ENCODE measurements at places on chromosomes 6 and 20. TPM values are rescaled to one million over a fixed set of nuclear protein-coding genes. Genes with fewer than 3 reads are reported as not detected.
A peak's percentile ranks its signal among the peaks of the same experiment; 100 is the strongest.

LGSN gene
- total RNA-seq = not detected

OR2H2 gene
- total RNA-seq = not detected

MUC21 gene
- total RNA-seq = not detected

PSORS1C2 gene
- not detected for total RNA-seq

TOP1 gene
- total RNA-seq = 72.6 TPM

TCP1 gene
- 125 TPM for total RNA-seq

CRIP3 gene
- total RNA-seq = not detected

EMILIN3 gene
- not detected for total RNA-seq

EYA4 gene
- 1.3 TPM for total RNA-seq

DEFB132 gene
- not detected for total RNA-seq

CPNE5 gene
- total RNA-seq = 1.7 TPM

ENPP4 gene
- total RNA-seq = 22.6 TPM

GRCh38 chr6:32116674-32117073 lies 7.5 kb upstream of the TNXB start:
- no peak for DNase-seq

DNA sequence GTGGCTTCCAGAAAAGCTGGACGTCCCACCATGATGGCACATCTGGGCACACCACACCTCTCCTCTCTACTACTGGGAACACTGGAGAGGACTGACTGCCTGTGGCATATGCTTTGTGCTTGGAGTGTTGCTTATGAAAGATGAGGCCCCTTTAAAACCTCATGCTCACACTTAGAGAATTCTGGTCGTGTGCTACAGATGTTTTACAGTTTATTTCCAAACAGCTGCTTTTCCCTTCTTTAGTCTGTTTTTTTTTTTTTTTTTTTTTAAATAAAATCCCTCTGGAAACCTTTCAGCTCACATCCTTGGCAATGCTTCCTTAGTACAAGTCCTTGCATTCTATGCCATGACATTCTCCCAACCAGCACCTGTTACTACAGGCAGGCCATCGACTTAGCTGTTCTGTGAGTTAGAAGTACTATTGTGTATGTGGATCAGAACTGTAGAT lies 60.3 kb downstream of the BMP6 start:
- DNase-seq = no peak

GRCh38 chr20:54165803-54166202 lies 8.0 kb downstream of the CYP24A1 start:
- DNase-seq = no peak

DNA sequence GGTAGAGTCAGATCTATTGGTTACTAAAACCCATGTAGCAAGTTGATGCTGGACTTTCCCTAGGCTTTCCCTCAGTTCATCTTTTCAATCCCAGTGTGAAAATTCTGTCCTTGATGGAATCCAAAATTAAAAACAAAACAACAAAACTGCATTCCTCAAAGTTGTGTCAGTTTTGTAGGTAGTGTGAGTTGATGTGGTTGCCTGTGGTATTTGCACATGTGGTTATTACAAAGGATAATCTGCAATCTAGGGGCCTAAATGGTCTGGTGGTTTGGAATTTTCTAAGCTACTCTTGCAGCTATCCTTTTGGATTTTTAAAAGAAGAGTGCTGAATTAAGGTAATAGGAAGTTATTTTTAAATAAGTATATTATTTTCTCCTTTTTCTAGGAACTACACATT lies 132.2 kb upstream of the SCGN start:
- DNase-seq = no peak

- no peak for DNase-seq
Observed at GRCh38 chr6:37800703-37801604, 18.6 kb upstream of the ZFAND3 start.

GRCh38 chr6:44266347-44266746 lies 996 bp upstream of the NFKBIE start:
- DNase-seq = peak; percentile 45

GRCh38 chr6:163719028-163719742 lies 304.7 kb downstream of the QKI start:
- DNase-seq = no peak

GRCh38 chr6:97361286-97361685 lies 78.3 kb upstream of the MMS22L start:
- DNase-seq = no peak

- DNase-seq = no peak
Observed at GRCh38 chr6:22952097-22952496, 382.7 kb downstream of the HDGFL1 start.

GRCh38 chr20:52943185-52943841 lies 28.8 kb upstream of the TSHZ2 start:
- DNase-seq = no peak

DNA sequence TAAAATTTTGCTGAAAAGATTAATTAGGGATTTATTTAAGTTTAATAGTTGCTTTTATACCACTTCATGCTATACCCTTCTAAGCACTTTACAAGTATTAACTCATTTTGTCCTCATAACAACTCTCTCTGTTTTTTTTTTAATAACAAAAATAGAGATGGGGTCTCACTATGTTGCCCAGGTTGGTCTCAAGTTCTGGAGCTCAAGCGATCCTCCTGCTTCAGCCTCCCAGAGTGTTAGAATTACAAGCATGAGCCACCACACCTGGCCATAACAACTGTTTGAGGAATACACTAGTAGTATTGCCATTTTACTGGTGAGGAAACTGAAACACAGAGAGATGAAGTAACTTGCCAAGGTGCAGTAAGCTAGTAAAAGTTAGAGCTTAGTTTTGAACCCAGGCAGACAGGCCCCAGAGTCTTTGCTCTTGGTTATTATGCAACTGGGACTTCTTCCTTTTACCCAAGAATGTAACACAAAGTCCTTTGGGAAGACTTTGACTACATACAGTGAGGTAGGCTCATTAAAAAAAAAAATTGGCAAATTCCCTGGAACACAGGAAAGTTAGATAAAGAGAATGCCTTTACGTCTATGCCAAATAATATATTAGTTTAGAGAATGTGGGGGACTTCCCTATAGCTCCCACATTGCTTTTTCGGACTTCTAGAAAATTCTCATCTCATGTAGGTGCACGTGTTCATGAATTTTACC lies 11.4 kb downstream of the ANKS1A start:
- DNase-seq = no peak

DNA sequence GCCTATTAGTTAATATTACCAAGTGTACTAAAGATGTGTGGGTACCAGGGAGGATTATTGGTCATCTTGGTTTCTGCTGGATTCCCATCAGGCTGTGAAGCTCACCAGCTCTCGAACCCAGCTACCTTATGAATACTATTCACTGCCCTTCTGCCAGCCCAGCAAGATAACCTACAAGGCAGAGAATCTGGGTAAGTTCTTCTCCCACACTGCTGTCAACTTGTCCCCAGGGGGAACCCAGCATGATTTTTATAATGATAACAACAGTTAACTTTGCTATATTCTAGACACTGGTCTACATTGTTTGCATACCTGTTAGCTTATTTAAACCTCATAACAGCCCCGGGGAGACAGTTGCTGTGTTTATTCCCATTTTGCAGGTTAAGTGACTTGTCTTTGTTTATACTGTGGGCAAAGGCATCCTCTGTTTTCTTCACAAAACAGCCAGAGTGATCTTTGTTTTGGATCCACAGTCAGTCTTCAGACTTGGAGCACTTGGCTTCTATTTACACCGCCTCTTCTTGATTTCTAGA lies 26.5 kb downstream of the TM9SF4 start:
- no peak for DNase-seq

DNA sequence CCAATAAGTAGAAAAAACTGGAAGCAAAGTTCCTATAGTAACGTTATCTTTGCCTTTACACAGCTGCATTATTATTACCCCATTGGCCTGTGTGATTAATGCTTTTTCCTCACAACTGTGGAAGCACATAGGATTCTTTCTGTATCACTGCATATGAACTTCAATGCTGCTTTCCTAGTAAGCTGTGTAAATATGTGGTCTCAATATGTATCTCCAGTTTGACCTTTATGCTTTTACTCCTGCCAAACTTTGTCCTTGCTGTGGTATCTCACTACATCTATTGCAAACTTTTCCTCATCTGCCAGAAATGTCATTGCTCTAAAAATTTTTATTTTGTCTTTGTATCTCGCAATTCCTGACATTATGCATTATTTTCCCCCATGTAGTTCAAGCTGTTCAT lies 168.6 kb downstream of the ZFAND3 start:
- DNase-seq = no peak

GRCh38 chr20:42941629-42942028 lies 248.1 kb downstream of the PTPRT start:
- DNase-seq = no peak

DNA sequence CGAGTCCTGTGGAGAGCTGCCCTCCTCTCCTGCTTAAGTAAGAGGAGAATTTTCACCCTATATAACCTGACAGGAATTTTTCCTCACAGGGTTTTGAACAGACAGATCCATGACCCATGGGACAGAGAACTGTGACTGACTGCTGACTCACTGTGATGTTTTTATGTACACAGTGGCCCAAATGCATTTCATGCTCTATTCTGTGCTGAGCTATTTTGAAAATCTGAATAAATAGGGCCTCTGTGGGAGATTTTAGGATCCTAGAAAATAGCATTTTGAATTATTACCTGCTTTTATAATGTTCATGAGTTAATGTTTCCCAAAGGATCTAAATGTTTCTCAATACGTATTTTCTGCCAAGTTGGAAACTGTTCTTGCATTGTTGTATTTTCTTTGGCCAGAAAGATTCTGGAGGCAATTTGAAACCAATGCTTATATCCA lies 577.4 kb downstream of the HTR1B start:
- DNase-seq = no peak

- no peak for DNase-seq
Observed at GRCh38 chr6:88712243-88712936, 251.0 kb downstream of the RNGTT start.

DNA sequence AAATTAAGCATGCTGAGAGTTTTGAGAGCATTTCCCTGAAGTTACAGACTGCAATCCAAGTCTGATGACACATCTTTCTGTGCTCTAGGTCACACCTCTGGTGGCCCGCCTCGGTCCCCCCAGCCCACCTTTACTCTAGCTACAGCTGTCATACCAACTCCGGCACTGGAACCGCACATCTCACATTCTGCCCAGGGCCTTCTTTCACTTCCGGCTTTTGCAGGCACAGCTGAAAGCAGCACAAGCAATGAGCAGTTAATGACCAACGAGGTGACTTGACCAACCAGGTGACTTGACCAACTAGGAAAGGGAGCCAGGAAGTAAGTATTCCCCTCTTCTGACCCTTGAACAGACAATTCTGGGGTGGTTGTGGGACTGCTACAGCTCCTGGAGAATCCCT lies 88.6 kb upstream of the MOCS1 start:
- DNase-seq = no peak

DNA sequence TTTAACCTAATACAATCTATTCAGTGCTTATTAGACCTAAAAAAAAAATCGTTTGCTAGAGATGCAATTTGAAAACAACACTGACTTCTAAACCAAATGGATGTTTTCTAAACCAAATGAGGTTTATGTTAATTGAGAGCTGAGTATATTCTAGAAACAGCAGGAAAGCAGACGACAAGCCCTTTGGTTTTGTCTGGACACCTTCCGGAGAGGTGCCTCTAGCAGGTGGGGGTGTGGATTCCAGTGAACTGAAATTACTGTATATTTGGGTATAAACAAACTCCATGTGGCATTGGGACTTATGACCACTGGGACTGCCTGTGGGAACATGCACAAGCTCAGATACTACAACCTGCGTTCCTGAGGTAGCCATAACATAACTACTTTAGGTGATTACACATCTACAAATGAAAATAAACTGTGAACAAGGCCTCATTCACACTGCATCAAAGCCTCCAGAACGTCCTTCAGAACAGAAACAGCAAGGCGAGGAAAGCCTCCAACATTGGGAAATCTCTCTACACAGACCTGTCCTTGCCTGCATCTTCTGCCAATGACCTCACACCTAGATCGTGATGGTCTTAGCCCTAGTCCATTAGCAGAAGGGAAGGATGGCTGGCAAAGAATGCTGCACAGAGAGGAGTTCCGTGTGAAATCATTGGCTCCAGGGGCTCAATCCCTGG lies 206.8 kb upstream of the FOXQ1 start:
- DNase-seq = no peak

- DNase-seq = no peak
Observed at GRCh38 chr20:56389807-56390206, 2.2 kb downstream of the AURKA start.

Measured in Peyer's patch (tissue), 4 donors.